ENCODE measurements at places on chromosomes 2 and 18. TPM values are rescaled to one million over a fixed set of nuclear protein-coding genes. Genes with fewer than 3 reads are reported as not detected.

DNA sequence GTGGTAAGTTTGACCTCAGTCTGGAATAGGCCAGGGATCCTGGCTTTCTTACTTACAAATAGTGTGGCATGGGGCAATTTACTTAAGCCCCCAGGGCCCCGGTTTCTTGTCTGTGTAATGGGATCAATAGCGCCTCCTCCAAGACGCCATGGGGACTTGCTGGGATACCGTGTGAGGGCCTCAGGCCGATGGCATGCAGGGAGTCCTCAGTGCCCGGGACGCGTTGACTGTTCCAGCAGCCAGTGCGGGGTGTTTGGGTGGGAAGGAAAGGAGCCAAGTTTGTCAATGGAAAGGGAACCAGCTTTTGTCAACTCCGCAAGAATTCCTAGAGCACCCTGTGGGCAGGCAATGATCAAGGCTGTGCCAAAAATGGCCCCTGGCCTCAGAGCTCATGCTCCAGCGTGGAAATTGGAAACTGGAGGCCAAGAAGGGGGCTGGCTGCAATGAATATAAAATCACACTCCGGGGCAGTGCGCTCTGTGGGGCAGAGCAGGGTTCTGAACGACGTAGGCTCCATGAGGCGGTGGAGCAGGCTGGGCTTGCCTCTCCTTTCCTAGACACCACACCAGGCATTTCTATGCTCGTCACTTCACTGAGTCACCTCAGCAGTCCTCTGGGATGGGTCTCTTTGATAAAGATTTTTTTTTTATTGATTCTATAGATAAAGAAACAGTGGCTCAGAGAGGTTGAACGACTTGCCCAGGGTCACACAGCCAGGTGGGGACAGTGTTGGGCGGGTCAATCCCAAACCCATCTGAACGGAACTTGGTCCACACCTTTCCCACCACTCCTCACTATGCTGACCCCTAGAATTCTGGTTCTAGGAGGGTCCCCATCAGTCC lies 56.7 kb upstream of the ASAP2 start:
- DNase-seq = no peak

DNA sequence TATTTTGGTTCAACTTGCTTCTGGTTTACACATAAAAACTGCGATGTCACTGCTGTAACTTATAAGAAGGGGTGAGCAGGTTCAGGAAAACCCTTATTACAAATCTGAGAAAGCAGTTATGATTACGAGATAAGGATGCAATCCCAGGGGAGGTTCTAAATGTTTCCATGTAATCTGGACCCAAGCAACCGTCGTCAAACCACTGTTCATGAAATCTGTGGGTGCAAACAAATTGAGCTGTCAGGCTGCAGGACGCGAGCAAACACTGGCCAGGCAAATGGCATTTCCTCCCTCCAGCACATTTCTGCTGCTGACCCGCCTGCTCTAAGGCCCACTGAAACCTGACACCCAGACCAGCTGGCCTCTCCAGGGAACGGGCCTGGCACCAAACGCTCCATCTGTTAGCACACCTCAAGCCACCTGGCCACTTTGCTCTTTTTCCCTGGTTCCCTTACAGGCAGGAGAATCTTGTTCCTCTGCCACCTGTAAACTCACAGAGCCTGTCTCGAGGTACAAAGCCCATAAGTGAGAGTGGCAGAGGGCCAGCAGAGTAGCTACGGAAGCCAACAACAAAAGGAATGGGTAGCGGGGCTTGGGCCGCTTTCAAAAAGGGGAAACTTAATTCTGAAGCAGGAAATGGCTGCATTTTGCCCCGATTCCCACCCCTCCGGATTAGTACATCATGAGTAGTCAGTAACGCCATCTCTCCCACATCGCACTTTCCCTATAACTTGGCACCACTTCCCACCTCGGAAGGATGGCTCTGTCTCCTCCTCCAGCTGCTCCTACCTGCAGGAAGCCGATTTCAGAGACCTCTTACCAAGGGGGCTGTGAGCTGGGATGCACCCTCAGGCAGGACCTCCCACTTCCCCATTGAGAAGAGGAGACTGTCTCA lies 26.5 kb downstream of the CRACDL start:
- DNase-seq = peak; percentile 21

DNA sequence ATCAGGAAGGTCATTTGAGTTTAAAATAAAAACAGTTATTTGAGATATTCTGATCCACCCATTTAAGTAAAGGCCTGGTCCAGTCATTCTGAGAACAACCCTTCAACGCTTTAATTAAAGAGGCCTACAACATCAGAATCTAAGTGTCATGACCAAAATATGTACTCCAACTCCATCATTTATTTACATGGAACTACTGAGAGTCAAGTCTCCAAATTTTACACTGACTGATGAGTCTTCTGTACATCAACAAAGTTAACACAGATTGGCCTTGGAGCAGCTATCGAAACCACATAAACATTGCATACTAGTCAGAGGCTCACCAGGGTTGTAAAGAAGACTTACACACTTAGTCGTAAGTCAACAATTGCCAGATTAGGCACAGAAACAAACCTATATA lies 37.1 kb downstream of the PIEZO2 start:
- no peak for DNase-seq

The KLHL29 gene
- total RNA-seq = 4.3 TPM

The RBM44 gene
- total RNA-seq = 0.20 TPM

The DYSF gene
- 3.4 TPM for total RNA-seq
